ENCODE measurements at places on chromosomes 1 and 21. TPM values are rescaled to one million over a fixed set of nuclear protein-coding genes. Genes with fewer than 3 reads are reported as not detected.

PDE4B gene
- total RNA-seq: 32.5 TPM

NUF2 gene
- total RNA-seq: 48.4 TPM

ACKR1 gene
- total RNA-seq: 0.98 TPM

UHMK1 gene
- 22.2 TPM for total RNA-seq

OR2M3 gene
- total RNA-seq: not detected

DNA sequence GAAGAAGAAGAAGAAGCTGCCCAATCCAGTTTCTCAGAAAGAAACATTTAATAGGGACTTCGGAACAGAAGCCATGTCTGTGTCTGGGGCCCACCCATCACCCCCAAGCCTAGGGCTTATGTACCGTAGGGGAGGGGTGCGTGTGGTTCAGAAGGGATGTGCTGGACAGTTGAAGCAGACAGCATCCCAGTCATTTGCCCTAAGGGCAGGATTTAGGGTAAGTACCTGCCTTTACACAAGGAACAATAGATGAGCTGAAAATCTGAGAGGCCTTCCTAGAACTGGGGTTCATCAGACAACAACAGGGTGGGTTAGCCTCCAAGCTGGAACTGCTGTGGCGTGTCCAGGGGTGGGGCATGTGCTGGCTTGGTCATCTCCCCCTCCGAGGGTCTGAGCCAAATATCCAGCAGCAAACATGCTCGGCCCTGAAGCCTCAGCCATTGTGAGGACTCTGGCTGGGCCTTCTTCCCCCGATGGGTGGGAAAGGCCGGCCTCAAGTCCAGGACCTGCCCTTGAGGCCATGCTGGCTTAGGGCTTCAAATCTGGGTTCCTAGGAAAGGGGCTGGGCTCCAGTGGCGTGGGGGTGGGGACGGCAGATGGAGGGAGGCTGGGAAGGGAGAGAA is 12.1 kb downstream of the CSTB start:
- no peak for DNase-seq

DNA sequence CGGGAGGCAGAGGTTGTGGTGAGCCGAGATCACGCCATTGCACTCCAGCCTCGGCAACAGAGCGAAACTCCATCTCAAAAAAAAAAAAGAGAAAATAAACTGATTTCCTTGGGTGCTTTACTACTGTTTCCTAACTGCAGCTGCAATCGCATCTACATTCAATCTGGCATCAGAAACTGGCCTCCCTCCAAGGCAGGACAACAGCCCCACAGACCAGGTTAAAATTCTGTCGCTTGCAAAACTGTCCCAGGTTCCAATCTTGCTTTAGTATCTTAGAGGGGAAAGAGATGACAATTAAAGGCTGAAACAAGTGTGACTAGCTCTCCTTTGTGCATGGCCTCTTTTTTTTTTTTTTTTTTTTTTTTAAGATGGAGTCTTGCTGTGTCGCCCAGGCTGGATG is 32.4 kb upstream of the SLC25A33 start:
- no peak for DNase-seq

- peak; percentile 0 for DNase-seq
Measured at GRCh38 chr1:149846593-149847466, 52.5 kb upstream of the BOLA1 start.

- DNase-seq: peak; percentile 57
Measured at GRCh38 chr1:107782217-107782845, 182.6 kb downstream of the VAV3 start.

DNA sequence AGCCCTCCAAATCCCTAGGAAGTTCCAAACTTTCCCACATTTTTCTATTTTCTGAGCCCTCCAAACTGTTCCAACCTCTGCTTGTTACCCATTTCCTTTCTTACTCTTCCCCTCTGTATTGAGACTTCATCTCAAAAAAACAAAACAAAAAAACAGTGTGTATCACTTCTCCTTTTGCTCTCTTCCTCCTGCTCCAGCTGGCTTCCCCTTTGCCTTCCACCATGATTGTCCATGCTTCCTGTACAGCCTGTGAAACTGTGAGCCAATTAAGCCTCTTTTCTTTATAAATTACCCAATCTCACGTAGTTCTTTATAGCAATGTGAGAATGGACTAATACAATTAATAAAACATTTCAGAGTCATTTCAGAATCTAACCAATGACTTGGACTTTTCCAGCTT is 69.6 kb upstream of the KRTAP19-8 start:
- DNase-seq: no peak

DNA sequence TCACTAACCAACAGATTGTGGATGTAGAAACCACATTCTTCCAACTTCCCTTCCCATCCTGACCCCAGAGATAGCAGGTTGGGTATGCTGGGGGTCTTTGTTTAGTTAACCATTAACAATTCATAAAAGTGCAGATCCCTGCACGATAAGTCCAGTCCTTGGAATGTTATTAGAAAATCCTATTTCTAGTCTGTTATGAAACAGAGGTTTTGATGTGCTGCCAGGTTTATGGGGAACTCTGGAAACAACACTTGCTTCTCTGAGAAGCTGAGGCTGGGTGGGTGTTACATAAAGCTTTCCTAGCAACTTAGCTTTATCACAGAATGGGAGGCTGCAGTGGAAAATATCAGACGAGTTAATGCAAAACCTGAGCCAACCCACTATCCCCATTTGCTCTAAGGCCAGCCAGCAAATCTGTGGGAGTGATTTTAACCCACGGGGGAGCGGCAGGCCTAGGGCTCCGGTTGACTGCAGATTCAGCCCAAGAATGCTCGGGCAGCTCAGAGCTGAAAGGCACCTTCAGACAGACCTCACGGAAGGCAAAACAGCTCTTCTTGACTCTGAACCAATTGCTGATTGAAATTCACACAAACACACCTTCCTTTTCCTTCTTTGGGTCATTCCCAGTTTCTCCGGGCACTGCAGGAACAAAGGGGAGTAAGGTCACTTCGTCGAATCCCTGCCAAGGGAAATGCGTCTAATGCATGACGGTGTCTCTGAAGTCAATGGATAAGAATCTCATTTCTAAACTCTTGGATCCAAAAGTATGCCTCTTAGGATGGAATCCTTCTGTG is 111.7 kb upstream of the IRF2BP2 start:
- no peak for DNase-seq

DNA sequence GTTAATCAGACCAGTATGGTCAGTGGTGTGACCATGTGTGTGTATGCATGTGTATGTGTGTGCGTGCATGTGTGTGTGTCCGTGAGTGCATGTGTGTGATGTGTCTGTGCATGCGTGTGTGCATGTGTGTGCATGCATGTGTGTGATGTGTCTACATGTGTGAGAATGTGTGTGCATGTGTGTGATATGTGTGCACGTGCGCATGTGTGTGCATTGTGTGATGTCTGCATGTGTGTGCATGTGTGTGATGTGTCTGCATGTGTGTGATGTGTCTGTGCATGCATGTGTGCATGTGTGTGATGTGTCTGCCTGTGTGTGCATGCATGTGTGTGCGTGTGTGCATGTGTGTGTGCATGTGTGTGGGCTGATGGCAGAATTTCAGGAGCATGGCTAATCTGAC is 58.2 kb downstream of the SIK1 start:
- DNase-seq: no peak

DNA sequence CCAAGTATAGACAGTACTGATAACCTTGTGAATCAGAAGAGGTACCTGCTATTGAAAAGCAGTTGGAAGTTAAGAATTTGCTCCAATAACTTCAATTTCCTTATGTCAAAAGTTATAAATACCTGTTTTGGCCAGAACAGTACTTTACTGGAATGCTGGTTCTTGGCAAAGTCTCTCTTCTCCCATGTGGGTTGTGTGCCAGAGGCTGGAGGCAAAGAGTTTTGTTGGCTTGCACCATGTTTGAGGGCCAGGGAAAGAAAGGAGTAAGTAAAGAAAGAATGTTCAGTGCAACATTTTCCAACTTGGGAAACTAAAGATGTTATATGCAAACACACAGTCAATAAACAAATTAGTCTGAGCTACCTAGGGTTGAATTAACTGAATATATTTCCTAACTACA is 67.0 kb upstream of the DYNLT5 start:
- DNase-seq: no peak

- no peak for DNase-seq
Measured at GRCh38 chr1:62989497-62989896, 205.6 kb downstream of the ATG4C start.

- DNase-seq: no peak
Measured at GRCh38 chr21:45698493-45699184, 55.1 kb downstream of the PCBP3 start.

DNA sequence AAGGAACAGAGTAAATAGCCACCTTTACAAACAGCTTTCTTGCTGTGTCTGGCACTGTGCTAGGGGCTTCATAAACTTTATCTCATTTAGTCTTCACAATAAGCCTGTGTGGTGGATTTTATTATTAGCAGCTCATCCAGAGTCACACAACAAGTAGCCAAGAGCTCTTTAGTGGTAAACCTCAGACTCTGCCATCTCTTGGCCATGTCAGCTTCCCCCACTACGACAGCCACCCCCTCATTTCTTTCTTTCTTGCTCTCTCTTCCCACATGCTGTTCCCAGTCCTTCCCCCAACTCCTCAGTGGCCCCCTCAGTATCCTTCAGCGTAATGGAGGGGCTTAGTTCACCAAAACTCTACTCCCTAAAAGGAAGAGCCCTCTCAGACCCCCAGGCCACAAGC is 1.2 kb upstream of the ZNF683 start:
- no peak for DNase-seq

DNA sequence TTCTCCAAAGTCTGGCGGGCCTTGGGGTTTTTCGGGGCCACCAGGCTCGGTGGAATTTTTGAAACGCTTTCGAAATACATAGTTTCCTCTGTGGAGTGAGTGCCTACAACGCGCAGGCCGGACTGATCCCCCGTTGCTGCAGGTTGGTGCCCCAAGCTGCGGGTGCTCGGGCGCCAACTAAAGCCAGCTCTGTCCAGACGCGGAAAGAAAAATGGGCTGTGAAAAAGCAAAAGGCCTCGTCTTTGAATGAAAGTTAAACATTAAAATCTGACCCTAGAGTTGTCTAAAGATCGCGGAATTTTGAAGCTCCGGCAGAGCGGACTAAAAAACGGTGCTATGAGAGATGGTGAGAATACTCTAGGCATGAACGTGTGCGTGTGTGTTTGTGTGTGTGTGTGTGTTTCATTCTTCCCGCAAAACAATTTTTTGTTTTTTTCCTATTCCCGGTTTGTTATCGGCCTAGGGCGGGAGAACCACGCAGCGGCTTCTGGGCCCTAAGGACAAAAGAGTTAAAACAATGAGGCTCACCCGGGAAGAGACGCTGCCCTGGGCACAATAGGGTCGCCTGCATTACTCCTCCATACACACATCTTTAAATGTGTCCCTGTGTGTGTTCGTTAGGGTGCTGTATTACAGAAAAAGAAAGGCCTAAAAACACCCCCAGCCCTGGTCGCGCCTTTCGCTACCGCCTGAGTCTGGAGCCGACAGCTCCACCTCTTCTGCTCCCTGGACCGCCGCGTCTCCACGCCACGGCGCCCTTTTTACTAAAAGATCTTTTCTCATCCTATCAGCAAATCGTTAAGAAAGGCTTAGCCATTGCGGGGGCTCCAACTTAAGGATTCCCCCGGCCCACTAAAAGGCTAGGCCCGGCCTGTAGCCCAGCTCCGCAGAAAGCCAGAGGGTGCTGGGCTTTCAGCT is 3.2 kb downstream of the TBX15 start:
- DNase-seq: no peak

- DNase-seq: no peak
Measured at GRCh38 chr1:89980605-89981004, 14.3 kb upstream of the ZNF326 start.

All from neural crest cell (in vitro differentiated cells).